ENCODE measurements at places on chromosomes 1 and 21.

DNA sequence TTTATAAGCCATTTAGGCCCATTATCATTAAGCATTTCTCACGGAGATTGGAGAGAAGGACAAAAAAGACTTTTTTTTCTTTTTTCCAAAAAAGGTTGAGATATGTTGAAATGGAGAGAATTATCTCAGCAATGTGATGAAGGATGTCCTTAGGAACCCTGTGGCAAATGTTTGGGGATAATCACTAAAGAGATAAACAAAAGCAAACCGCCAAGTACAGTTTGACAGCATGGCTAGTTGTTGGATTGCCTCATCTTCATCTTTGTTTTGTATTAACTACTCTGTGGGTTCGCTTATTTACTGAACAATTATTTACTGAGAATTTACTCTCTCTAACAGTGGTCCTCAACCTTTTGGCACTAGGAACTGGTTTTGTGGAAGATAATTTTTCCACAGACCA, 97.4 kb upstream of the HP1BP3 start:
- H3K27me3 ChIP-seq: no peaks in the 10 kb centered on the region
- peaks cover 61% of the 10 kb centered on the region for H3K36me3 ChIP-seq
- no peak for DNase-seq

DNA sequence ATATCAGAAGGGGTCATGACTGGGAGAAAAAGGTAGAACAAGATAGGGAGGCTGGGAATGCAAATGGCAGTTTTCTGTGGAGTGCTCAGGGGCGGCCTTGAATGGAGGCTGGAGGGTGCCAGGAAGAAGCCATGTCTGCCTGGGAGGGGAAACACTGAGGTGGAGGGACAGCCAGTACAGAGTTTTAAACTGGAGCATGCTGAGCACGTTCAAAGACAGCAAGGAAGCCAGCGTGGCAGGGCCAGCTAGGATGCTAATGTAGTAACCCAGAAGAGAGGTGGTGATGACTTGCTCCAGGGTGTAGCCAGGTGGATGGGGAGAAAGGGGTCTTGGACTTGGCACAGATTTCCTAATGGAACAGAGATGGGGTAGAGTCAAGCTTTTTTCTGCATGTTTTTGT, 445.8 kb upstream of the VAMP3 start:
- no peak overlapping the region for H3K4me3 ChIP-seq
- no peaks in the 10 kb centered on the region for H3K4me1 ChIP-seq
- H3K36me3 ChIP-seq: no peaks in the 10 kb centered on the region
- DNase-seq: no peak
- no peaks in the 10 kb centered on the region for H3K27me3 ChIP-seq

- H3K27ac ChIP-seq: no peak overlapping the region
- H3K27me3 ChIP-seq: no peaks in the 10 kb centered on the region
- H3K4me3 ChIP-seq: no peak overlapping the region
- peaks cover 22% of the 10 kb centered on the region for H3K4me1 ChIP-seq
These were observed 528.9 kb downstream of the KIF26B start for GRCh38 chr1:245683676-245684075.

DNA sequence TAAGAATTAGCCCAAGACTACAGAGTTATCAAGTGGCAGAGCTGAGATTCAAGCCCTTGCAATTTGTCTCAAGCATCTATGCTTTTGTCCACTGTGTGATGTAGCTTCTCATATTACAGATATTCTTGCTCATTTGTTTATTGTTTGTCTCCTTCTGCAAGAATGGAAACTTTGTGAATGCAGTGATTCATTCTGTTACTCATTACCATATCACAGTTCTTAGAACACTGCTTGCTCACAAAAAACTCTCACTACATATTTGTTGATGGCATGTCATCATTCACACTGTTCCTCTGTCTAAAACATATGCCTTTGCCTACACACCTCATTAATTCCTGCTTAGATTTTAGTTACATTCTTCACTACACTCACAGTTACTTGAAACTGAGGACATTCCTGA, 1198.9 kb downstream of the PLA2G4A start:
- no peak overlapping the region for H3K27ac ChIP-seq
- H3K4me3 ChIP-seq: no peak overlapping the region
- H3K4me1 ChIP-seq: no peaks in the 10 kb centered on the region
- no peak for DNase-seq
- H3K27me3 ChIP-seq: no peaks in the 10 kb centered on the region
- H3K36me3 ChIP-seq: no peaks in the 10 kb centered on the region

DNA sequence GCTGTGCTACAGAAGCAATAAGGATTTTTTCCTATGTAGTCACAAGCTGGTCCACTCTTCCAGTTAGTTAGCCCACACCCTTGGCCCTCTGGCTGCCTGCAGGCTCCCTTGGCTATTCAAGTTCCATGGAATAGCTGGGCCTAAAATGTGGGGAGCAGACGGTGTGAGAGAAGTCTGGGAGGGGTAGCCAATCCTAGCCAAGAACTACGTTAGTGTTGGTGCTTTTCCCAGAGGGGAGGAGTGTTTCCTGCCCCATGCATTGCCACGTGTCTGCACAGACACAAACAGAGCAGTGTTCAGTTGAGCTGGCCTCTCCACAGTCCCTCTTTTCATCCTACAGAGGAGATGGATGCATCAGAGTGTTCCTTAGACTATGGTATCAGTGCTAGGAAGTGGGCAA, 59.0 kb upstream of the IPO9 start:
- H3K4me1 ChIP-seq: peaks cover 2% of the 10 kb centered on the region
- no peak overlapping the region for H3K4me3 ChIP-seq
- peaks cover 17% of the 10 kb centered on the region for H3K36me3 ChIP-seq
- no peak overlapping the region for H3K27ac ChIP-seq
- no peak for DNase-seq

GRCh38 chr1:60547821-60548220, 474.3 kb upstream of the C1orf87 start:
- H3K4me3 ChIP-seq: no peak overlapping the region
- no peak for DNase-seq
- H3K27me3 ChIP-seq: no peaks in the 10 kb centered on the region
- H3K36me3 ChIP-seq: no peaks in the 10 kb centered on the region

GRCh38 chr1:45394342-45394741, 54.1 kb upstream of the MUTYH start:
- H3K36me3 ChIP-seq: no peaks in the 10 kb centered on the region
- no peaks in the 10 kb centered on the region for H3K4me1 ChIP-seq
- H3K27me3 ChIP-seq: no peaks in the 10 kb centered on the region
- no peak for DNase-seq
- no peak overlapping the region for H3K4me3 ChIP-seq
